ENCODE measurements at places on chromosomes 4 and X. TPM values are rescaled to one million over a fixed set of nuclear protein-coding genes. Genes with fewer than 3 reads are reported as not detected.

The TNIP2 gene
- 61.9 TPM for total RNA-seq

The CHIC1 gene
- 7.2 TPM for total RNA-seq

The HPGD gene
- 0.26 TPM for total RNA-seq

The PPP1R2C gene
- not detected for total RNA-seq

The HSD17B13 gene
- under 0.01 TPM for total RNA-seq

The RBMXL3 gene
- not detected for total RNA-seq

The TLR8 gene
- not detected for total RNA-seq

The DCHS2 gene
- total RNA-seq = under 0.01 TPM

The TMPRSS11B gene
- total RNA-seq = not detected

The ANKRD50 gene
- 21.3 TPM for total RNA-seq

The PAK3 gene
- total RNA-seq = 1.3 TPM

The TBC1D8B gene
- 5.4 TPM for total RNA-seq

The HTT gene
- 41.8 TPM for total RNA-seq

The PF4V1 gene
- not detected for total RNA-seq

The TLR1 gene
- 1.3 TPM for total RNA-seq

The N4BP2 gene
- total RNA-seq = 5.3 TPM

The CRMP1 gene
- 0.33 TPM for total RNA-seq

The HDX gene
- total RNA-seq = 3.1 TPM

The XPNPEP2 gene
- 1.5 TPM for total RNA-seq

The MAGEB1 gene
- not detected for total RNA-seq

The SPATA4 gene
- 0.66 TPM for total RNA-seq

The ZNF732 gene
- 0.33 TPM for total RNA-seq

The GPRIN3 gene
- under 0.01 TPM for total RNA-seq

The CLNK gene
- total RNA-seq = not detected

The PAPSS1 gene
- total RNA-seq = 59.9 TPM

The NDNF gene
- total RNA-seq = 10.0 TPM

The AFAP1 gene
- 34.9 TPM for total RNA-seq

The NKX3-2 gene
- 1.3 TPM for total RNA-seq

The TMPRSS11A gene
- total RNA-seq = not detected

The CSN1S1 gene
- not detected for total RNA-seq

The ING2 gene
- 5.4 TPM for total RNA-seq

The TSPAN6 gene
- total RNA-seq = 35.4 TPM

The SUV39H1 gene
- 0.51 TPM for total RNA-seq

The FGA gene
- not detected for total RNA-seq

The ANOS1 gene
- total RNA-seq = under 0.01 TPM

The HELT gene
- total RNA-seq = not detected

The ZFX gene
- 41.1 TPM for total RNA-seq

The HAND2 gene
- total RNA-seq = under 0.01 TPM

All from fibroblast of lung (primary cell).